Fibroblast of skin of back (primary cell): ENCODE measurements at places on chromosomes 3 and 15.
A peak's percentile ranks its signal among the peaks of the same experiment; 100 is the strongest.

DNA sequence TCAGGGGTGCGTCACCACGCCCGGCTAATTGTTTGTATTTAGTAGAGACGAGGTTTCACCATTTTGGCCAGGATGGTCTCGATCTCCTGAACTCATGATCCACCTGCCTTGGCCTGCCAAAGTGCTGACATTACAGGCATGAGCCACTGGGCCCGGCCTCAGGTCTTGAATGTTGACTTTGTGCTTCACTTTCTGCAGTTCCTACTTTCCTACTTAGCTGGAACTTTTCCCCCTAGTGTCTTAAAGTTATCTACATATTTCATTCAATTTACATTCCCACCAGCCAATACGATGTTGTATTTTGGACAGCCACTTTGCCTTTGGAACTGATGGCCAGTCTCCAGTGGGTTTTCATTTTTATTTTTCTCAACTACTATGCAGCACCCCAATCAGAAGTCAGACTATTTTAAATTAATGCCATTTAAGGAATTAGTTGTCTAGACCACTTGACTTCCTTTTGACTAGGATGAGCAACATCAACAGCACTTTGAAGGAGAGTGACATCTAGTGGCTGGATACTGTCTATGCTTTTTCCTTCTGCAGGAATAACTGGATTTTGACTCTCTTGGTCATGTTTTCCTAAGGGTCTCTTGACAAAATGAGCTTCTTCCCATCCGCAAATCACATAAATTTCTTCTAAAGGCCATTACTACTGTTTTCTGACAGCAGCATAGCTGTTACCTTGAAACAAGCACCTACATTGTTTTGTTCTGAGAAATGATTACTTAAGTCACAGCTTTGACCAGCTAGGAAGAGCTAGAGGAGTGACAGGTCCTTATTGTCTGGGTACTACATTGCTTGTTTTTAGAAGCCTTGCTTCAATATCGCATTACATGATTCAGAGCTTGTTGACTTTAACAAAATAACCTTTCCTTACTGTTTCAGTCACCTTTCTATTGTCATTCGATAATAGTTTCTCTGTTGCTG lies 140.2 kb downstream of the ITPR1 start:
- peak; percentile 63 for DNase-seq

GRCh38 chr3:12005951-12006625 lies 1.9 kb downstream of the SYN2 start:
- DNase-seq: no peak

GRCh38 chr3:188389711-188390342 lies 235.9 kb downstream of the LPP start:
- peak; percentile 30 for DNase-seq

DNA sequence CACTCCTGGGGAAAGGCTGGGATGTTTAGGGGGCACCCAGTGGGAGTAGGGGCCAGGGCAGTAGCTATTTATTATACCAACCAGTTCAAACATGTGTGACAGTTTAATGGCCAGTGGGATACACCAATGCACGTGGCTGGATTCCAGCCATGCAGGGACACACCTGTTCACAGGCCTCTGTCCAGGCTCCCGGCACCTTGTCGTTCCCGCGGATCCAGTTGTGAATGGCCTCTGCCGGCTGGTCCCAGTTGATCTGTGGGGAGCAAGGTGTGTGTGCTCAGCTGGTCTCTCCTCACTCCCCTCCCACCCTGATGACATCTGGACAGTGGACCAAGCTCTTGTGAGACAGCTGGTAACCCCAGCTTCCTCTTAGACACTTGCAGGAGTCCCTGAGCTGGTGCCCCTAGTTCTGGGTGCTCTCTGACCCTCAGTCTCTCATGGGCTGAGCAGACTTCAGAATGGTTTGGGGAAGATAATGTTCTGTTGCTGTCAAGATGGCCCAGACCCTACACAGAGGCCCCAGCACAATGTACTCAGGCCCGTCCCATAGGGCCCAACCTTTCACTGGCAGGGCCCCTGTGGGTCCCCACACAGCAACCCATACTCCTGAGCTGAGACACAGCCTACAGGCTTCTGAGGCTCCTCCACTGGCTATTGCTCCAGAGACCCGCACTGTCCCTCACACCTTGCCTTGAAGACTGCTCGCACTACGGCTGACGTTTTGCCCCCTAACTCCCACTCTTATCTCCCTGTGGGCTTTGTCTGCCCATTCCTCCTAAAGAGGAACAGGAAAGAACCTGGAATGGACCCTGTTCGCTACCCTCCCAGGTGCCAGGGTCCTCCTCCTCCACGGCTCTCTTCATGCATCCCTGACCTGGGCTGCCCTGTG lies 25.8 kb downstream of the ALDH1L1 start:
- no peak for DNase-seq

- DNase-seq: no peak
These were observed 139.1 kb downstream of the WNT7A start for GRCh38 chr3:13740795-13741194.

- peak; percentile 35 for DNase-seq
These were observed 238.9 kb downstream of the SUCLG2 start for GRCh38 chr3:67415511-67415910.

DNA sequence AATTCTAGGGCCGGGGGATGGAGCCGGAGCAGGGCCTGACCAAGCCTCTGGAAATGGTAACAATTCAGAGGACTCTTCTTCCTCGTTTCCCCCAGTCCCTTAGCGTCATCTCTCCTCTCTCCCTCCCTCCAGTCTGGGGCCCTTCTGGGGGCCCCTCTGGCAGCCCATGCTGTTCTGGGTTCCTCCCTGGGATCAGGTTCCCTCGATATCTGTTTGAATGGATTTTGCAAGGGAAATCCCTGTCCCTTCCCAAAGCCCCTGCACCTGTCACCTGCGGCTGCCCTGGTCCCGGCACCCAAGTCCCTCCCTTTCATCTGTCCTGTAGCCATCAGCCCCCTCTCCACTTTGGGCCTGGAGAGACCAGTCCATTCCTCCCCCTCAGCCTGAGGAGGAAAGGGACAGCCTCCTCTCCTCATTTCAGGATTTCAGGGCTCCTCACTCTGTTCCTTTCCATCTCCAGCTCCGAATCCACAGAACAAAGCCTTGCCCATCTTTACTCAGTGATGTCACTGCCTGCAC lies 1.7 kb upstream of the PLCB2 start:
- DNase-seq: no peak
